ENCODE measurements at places on chromosomes 2 and 18.
A peak's percentile ranks its signal among the peaks of the same experiment; 100 is the strongest.

DNA sequence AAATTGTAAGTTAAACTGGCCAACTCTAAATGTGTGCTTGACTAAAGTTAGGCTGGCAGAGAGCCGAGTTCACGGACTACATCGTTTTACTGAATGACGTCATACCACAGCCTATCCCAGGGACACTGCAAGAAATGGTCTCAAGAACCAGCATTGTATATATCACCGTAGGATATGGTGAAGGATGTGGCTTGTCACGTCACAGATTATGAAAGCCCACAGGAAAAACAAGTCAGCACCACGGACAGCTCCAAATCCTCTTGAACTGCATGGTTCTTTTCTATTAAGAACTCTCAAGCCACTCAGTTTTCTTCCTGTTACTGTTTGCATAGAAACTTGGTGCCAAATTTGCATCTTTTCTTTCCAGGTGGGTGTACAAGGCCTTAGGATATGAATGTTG is 85.1 kb upstream of the ACAA2 start:
- DNase-seq: peak; percentile 32

DNA sequence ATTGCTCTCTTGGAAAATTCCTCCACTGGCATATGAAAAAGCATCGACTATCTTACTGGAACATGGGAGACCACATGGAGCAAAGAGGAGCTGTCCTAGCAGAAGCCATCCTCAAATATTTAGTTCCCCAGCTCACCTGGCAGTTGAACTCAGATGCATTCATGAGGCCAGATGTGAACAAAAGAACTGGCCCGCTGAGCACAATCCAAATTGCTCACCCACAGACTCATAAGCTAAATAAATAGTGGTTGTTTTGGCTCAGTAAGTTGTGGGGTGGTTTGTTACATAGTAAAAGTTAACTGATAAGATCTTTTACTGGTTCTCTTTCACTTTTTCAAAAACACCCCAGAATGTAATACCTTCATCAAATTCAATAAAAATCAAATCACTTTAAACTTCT is 108.6 kb upstream of the CWC22 start:
- DNase-seq: no peak

DNA sequence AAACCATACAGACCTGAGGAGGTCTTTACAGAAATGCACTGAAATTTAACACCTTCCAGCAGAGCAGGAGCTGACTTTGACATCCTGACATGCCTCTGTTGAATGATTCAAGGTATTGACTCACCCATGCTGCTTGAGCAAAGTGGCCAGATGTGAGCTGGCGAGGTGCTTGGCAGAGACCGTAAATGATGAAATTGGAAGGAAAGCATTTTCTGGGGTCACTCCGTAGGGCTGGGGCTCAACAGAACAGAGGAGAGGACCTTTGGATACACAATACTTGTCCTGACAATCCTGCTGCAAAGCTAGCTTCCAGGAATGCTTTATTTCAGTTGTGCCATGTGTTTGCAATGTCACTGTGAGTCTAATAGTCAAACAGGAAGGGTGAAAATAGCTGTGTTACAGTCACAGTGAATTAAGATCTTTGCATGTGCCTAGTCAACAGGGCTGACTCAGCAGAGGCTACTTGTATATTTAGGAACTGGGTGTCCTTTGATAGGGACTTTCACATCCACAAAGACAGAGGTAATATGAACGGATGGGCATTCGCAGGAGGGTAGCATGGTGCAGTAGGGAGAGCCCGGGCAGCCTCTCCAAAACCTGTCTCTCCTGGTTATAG is 31.6 kb upstream of the NCK2 start:
- no peak for DNase-seq

- no peak for DNase-seq
Measured at GRCh38 chr2:124065636-124066035, 40.5 kb downstream of the CNTNAP5 start.

DNA sequence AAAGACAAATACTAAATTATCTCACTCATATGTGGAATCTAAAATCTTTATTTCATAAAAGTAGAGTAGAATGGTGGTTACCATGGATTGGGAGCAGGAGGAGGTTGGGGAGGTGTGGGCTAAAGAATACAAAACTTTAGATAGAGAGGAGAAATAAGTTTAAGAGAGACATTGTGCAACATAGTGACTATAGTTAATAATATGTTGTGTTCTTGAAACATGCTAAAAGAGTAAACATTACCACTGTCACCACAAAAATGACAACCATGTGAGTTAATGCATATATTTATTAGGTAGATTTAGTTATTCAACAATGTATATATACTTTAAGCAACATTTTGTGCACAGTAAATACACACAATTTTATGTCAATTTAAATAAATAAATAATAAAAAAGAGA is 128.5 kb upstream of the COL3A1 start:
- no peak for DNase-seq

DNA sequence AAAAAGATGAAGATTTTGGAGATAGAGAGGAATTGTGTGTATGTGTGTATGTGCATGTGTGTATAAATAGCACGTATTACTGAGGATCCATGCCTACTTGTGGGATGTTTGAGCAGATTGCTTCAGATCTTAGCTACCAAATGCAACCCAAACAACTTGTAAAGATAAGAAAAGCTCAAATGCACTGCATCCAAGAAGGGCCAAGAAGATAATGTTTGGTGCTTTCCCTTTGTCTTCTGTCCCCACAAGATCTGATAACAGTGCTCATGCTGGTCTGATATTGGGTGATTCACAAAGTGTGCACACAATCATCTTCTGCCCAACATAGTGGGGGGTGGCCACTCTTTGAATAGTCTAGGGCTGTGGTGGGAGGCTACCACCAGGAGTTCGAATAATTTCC is 284.8 kb upstream of the CYRIA start:
- DNase-seq: no peak

DNA sequence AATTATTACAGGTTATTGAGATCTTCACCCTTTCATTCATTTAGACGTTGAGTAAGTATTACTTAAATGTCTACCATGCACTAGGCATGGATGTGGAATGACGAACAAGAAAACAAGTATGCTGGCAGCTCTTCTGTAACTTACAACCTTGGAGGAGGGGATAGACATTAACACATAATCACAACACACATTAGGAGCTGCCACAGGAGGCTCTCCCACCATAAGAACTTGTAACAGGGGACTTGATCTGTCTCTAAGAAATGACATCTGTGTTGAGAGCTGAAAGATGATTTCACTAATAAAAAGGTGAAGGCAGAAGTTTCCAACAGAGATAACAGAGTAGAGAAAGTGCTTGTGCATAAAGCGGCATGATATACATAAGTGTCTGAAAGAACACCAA is 384.7 kb upstream of the ZEB2 start:
- DNase-seq: no peak
